ENCODE measurements at places on chromosomes 5 and 9. TPM values are rescaled to one million over a fixed set of nuclear protein-coding genes. Genes with fewer than 3 reads are reported as not detected.
A peak's percentile ranks its signal among the peaks of the same experiment; 100 is the strongest.

The PCBD2 gene
- 23.8 TPM for total RNA-seq

The FBLL1 gene
- not detected for total RNA-seq

The TMEM174 gene
- total RNA-seq, result not detected

The HAPLN1 gene
- total RNA-seq, result not detected

The TOR1A gene
- total RNA-seq, result 14.7 TPM

The MAML1 gene
- total RNA-seq, result 16.0 TPM

The CARTPT gene
- total RNA-seq, result not detected

The TLE1 gene
- total RNA-seq, result 34.9 TPM

DNA sequence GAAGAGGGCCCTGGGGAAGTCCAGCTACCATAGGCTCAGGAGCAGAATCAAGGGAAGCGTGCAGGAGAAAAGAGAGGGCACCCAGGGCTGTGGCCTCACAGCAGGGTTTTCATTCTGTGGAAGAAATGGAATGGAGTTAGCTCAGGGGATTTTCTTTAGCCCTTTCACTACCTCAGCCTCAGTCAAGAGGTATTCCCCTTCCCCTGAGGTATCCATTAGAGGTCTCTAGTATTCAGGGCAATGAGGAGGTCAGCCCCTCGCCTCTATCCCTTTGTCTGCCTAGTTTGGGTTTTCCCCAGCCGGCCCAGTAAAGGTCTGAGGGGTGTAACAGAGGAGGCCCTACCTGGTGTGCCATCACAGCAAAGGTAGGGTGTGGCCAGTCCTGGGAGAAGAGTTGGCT is 21.5 kb downstream of the GFRA3 start:
- no peak for DNase-seq

DNA sequence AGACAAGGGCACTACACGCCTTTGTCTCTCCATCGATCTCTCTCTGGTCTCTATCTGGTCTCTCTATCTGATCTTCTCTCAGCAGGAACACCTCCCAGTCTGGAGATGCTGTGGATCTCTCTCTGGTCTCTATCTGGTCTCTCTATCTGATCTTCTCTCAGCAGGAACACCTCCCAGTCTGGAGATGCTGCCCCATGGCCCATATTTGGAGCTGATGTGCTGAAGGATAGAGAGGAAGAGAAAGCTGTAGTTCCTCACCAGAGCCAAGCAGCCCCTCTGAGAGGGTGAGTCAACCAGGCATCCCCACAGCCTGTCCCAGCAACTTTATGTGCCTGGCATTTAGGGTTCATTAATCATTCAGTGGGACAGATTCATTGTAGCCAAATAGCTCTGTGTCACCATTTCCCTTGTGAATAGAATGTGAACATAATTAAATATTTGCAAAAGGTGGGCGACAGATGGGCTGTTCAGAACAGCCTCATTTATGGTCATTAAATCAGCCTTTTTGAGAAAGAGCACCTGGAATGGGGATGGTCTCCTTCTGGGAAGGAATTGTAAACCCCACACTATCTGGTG is 189.3 kb upstream of the MAST4 start:
- DNase-seq, result no peak

DNA sequence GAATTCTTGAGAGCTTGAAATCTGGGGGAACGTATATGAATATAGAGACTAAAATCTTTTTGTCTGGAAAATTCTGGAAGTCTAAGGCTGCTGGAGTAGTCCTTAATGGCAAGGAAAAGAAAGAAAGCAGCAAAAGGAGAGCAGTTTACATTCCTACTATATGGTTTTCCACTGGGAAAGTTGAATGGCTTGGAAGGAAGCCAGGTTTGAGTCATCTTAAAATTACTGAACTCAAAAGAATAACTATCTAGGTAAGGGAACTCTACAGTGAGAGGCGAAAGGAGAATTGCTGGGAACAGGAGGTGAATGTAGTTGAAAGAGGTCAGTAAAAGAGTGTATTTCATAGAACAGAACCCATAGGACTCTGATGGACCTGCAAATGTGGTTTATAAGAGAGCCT is 258.1 kb upstream of the EDIL3 start:
- no peak for DNase-seq

DNA sequence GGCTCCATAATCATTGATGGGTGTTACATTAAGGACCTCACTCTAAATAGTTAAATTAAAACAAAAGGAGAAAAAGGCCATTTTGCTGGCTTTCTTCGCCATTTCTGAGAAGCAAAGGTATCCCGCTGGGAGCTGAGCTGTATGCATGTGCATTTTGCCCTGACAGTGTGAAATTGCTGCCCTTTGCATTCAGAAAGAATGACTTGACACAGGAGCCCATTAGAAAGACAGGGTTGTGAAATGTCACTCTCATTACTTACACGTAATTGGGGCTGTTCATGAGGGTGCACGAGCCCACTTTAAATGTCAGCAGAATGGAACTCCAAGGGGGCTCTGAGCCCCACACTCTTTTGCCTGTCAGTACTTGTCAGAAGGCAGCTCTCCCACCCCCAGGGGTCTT is 85.0 kb downstream of the SEMA4D start:
- DNase-seq, result no peak

DNA sequence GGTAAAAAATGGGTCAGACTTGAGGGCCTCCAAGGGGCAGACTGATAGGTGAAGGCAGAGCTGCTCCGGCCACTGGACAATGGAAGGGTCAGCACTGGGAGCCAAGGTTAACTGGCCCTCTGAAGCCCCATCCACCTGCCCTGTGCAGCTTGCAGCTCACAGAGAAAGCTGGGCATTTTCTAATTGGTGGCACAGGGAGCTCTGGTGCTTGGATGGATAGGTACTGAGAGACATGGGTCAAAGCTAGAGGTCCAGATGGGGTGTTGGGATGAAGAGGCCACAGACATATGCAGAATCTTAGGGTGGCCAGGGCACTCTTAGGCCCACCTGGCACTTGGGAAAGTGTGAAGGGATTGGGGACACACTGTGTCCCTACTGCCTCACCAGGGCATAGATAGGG is 29.5 kb upstream of the SARDH start:
- peak; percentile 7 for DNase-seq

GRCh38 chr5:39080597-39081204 is 6.5 kb upstream of the RICTOR start:
- DNase-seq, result no peak

DNA sequence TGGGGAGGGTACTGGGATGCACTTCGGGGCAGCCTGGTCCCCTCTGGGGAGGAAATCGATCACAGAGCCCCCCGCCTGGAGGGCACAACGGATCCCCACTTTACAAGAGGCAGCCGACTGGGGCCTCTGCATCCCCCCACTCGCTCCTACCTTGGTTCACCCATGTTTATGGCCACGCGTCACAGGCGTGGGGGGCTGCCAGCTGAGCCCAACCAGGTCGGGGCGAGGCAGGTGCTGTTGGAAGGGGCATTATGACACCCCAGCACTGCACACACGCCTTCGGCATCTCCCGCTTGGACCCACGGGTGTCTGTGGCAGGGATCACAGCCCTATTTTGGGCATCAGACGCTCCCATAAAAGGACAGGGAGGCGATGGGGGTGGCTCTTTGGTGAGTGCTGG is 14.6 kb downstream of the SOHLH1 start:
- no peak for DNase-seq

DNA sequence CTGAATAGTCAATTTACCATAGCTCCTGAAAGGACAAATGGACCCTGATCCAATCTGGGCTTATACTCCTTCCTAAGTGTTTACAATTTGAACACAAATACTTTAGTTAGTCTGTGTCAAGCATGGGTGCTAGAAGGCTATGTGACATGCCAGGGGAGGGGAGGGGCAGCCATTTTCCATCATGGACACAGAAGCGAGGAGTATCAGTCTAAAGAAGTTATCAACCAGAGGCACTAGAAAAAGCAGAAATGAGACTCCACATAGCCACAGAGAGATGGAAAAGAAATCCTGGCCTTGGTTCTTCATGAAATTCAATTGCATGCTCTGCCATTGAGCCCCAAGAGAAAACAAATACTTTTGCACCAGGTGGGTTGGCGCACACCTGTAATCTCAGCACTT is 61.8 kb downstream of the NR6A1 start:
- no peak for DNase-seq

DNA sequence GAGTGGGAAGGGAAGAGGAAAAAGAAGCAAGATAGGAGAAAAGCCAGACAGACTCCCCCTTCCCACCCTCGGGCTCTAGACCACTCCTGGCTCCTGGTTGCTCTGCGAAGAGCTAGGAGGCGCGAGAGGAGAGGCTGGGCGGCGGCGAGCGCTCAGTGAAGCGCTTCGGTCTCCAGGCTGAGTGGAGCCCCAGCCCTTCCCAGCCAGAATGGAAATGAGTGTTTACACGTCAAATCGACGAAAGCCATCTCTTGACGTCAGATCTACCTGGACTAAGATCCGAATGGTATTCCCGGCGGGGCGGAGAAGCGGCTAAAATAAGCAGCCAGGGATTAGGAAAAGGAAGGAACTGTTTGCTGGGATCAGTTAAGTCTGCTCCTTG is at the start of gene PCSK1:
Gene PCSK1 (minus strand): TSS at position 183 of the 382 bp plus-strand sequence. CDS start 206 bp downstream, outside the sequence.
- no peak for DNase-seq

- no peak for DNase-seq
Observed at GRCh38 chr9:15942831-15943424, 390.1 kb downstream of the CCDC171 start.

- no peak for DNase-seq
Observed at GRCh38 chr5:24365406-24365805, 279.4 kb downstream of the CDH10 start.

- DNase-seq, result no peak
Observed at GRCh38 chr5:144267961-144268513, 97.4 kb downstream of the KCTD16 start.

DNA sequence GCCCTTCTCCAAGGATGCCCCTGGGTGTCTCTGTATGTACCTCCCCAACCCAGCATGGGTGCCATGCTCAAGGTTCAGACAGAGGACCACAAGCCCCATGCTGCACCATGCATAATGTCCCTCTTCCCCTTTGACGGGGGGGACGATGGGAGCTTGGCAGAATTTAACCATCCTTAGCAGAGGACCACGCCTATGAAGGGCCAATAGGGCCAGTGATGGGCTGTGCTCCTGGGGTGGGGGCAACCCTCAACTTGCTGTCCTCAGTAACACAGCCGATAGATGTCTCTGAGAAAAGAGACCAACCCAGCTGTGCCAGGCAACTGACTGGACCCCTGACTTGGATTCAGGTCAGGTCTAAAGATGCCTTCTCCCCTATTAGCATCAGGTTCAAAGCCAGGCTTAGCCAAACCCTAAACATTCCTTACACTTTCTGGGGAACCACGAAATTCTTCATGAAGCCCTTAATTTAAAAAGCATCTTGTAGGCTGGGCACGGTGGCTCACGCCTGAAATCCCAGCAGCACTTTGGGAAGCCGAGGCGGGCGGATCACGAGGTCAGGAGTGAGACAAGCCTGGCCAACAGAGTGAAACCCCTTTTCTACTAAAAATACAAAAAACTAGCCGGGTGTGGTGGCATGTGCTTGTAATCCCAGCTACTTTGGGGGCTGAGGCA is 20.7 kb upstream of the JADE2 start:
- no peak for DNase-seq

DNA sequence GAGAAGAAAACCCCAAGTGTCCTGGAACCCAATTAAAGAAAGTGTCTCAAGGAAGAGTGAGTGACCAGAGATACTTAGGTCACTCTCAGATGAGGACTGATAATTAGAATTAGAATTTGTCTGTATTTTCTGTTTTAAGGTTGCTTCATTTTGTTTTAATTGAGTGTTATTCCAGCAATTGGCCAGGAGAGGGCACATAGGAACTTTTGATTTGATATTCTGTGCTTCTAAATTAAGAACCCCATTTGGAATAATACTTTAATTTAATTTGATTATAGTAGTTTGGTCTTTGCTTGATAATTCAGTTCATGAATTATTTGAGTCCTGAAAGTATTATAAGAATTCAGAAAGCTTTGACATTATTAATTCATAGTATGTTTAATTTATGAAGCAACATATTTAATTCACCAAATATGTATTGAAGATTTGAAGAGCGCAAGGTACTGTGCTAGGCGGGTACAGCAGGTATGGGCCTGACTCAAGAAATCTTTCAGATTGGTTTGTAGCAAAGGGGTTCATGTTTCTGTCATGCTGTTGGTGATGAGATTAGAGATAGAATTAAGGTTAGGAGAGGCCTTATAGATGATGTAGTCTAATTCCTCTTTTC is 4.9 kb downstream of the MRPL22 start:
- no peak for DNase-seq

DNA sequence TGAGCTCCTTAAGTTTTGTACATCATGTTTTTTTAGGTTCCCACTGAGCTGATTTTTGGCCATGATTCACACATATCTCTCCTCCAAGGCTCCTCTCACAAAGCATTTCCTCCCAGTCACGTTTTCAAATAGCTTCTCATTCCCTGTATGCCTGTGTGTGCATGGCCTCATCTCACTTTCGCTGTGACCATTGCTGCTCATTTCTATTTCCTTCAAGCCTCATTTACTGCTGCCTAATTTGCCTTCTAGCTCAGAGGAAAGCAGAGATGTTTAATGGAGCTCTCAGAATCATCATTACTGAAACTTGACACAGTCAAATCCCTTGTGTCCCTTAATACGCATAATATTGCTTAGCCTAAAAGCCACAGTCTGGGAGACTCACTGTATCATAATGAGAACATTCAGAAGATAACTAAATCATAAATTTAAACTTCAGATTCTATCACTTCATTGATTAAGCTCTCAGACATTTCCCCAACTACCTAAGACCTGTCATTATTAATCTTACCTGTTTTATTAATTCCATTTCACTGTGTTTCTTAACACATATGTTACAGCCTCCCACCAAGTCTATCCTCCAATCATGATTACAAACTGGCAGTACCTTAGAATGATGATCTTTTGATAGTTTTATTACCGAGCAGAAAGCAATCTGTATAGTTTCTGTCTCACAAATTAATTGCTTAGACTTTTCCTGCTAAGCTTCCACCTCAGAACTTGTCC is 278.3 kb upstream of the PTGER4 start:
- DNase-seq, result no peak

DNA sequence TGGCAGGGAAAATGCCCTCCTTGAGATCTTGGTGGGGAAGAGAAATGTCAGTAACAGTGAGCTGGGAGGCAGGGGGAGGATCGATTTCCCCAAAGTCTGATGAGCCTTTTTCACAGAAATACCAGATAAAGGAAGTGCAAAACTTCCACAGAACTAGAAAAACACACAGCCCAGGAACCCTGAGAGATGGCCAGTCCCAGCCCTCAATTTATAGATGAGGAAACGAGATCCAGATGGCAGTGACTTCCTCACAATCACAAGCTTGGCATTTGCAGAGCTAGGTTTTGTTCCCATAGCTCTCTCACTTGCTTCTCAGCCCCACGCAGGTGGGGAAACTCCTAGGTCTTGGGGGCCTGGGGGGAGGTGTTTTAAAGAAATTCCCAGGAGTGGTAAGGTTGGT is 3.8 kb upstream of the GGTA1 start:
- no peak for DNase-seq

GRCh38 chr5:172688349-172689217 is 47.5 kb downstream of the NEURL1B start:
- DNase-seq, result no peak

Data from psoas muscle (tissue), 8 donors.